T-cell (primary cell): ENCODE measurements at places on chromosomes 2 and 18.

DNA sequence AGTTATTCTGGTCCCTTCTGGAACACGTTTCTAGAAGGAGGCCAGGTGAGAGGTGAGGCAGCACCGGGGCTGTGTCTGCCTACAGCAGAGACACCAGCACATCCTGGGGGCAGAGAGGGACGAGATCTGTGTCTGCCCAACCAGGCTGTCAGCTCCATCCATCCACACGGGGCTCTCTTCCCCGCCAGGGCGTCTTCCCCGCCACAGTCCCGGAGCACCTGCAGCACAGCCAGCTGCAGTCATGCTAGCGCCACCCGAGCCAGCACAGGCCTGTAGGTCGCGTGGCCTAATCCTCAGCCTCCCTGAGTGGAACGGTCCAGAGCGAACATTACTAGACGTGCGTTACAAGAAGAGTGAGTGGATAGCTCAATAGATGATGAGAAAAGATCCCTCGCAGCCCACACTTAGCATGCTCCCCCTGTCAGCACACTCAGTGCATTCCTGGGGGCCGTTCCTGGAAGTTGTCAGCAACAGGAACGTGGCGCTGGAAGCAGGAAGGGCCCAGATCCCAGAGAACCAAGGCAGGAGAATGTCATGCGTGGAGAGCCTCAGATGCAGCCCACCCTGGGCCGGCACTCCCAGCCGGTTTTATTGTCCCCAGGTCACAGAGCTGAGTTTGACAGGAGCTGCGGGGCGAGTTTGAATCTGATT lies 179.0 kb downstream of the TWIST2 start:
- no peak for DNase-seq

- DNase-seq = no peak
Measured at GRCh38 chr18:75086494-75087034, 122.4 kb downstream of the PTGR3 start.

DNA sequence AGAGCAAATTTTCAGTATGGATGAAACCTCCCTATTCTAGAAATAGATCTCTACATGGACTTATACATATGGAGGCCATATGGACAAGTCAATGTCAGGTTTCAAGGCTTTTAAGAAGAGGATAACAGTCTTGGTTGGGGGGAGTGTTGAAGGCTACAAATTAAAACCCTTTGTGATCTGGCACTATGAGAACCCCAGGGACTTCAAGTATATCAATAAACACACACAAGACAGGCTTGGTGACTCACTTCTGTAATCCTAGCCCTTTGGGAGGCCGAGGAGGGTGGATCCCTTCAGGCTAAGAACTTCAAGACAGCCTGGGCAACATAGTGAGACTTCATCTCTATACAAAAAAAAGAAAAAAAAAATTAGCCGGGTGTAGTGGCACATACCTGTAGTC lies 127.2 kb upstream of the SP5 start:
- DNase-seq = no peak

DNA sequence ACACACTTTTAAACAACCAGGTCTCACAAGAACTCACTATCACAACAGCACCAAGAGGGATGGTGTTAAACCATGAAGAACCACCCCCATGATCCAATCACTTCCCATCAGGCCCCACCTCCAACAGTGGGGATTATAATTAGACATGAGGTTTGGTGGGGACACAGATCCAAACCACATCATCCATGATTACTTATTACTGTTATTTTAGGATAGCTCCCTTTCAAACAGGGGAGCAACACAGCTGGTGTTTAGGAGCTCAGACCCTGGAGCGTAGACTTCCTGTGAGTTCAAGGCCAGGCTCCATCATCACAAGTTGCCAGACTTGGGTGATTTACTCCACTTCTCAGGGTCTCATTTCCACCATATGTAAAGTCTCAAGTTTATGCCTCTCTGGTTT lies 382.7 kb downstream of the HRH4 start:
- DNase-seq = no peak

GRCh38 chr2:29618024-29618423 lies 303.4 kb downstream of the ALK start:
- no peak for DNase-seq

DNA sequence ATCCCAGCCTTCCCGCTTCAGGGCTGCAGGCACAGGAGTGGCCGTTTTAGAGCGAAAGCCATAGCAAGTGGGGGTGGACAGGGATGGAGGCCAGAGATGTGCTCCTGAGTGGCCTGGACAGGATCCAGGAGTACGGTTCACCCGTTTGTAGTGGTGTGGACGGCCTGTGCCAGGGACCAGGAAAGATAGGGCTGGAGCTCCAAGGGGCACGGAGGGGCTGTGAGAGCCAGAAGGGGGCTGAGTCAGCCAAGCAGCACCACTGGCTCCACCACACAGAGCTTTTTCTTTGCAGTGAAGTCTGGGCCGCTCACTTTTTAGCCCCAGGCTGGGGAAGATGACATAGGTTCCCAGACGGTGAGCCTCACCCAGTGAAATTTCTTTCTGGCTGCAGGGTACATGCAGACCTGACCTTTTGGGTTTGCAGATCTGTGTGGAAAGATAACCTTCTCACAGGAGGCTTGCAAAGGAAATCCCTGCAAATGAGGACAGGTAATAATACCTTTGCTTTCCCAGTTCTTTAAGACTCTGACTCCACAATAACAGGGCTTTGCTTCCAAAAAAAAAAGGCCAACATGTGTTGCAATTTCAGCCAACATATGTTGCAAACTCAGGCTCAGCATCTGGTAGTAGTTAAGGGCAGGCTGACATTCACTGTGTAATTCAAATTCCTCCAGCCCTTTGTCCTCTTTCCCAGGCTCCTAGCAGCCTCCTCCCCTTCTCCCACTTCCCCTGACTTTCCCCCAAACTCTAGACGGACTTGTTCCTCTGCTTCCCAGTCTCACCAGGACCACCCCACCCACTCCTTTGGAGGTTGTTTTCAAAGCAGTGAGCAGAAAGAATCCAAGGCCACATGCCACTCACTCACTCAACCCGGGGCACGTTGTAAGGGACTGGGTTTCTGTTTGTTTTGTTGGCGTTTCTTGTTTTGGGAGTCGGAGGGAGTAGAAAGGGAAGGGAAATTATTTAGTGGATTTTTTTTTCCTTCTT lies 20.3 kb upstream of the LAPTM4A start:
- no peak for DNase-seq

DNA sequence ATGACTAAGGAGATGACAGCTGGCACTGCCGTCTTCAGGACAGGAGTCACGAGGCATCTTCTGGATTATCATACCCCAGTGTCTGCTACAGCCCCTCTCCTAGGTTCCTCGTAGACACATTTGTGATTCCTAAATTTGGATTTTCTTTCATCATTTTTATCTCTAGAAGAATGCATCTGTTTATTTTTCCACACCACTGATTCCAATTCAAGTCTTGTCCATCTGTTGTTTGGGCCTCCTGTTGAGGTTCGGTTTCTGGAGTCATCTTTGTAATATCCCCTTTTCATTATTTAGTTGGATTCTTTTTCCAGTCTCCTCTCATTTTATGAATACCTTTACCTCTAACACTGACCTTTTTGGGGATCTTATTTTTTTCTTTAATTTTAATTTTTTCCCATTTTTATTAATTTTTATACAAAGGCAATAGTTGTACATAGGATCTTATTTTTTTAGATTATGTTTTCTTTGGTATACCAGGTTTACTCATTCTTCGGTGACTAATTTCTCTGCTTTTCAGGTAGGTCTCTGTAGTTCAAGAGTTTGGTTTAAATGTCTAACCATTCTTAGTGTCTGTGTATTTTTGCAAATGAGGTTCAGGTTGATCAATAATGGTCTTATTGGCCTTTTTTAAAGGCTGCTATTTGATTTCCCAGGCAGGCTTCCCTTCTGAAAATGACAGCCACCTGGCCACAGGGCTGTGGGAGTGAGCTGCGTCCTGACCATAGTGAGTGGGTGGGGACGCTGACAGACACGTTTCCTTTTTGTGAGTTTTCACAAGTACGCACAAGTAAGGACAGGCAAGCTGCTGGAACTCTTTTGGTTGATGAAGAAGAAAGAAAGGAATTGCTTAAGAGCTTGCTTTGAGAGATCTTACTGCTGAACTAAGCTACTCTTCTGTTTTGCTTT lies 34.5 kb downstream of the FARP2 start:
- no peak for DNase-seq

DNA sequence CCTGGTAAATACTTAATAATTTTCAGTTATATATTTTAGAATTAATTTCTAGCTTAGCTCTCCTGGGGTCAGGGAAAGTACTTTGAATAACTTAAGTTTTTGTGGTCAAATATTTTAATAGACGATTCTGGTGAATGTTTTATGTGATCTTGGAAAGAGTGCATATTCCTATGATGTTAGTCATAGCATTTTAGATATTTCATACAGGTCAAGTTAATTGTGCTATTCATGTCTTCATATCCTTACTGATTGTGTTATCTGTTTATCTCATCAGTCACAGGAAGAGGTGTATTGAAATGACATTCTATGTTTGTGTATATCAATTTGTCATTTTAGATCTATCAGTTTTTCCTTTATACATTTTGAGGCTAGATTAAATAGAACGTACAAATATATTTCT lies 576.2 kb downstream of the CPS1 start:
- DNase-seq = no peak

GRCh38 chr2:215644233-215644897 lies 208.5 kb upstream of the FN1 start:
- no peak for DNase-seq

- no peak for DNase-seq
Measured at GRCh38 chr2:146080925-146081324, 1561.0 kb upstream of the ZEB2 start.

- DNase-seq = no peak
Measured at GRCh38 chr2:160564591-160564990, 71.0 kb upstream of the RBMS1 start.

DNA sequence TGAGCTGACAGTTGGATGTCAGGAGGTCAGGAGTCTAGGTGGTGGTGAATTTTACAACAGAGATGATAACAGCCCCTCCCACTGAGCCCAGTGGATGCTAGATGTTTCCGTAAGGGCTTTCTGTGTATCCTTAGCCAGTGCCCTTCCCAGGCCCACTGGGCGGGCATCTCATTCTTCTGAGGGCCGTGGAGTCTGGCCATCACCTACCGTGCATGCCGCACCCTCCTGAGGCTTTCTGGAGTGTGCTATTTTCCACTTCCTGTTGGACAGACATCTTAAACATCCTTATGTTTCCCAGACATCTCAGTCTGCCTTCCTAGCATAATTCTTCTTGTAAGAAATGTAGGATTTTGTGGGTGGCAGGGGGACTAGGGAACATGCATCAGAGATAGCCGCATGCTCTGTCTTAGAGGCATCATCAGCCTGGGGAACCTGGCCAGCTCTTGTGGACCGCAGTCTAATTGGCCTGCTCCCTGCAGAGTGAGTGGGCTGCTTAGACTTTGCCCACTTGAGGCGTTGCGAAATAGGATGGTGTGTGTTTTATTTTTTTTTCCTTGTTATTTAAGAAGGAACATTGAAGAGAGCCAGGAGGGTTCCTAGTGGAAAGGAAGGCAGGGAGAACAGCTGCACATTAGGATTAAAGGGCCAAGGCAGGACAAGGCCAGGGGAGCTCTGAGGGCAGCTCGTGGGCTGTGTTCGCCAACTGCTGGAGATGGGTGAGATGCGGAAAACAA lies 135.8 kb downstream of the SH3RF3 start:
- no peak for DNase-seq

- no peak for DNase-seq
Measured at GRCh38 chr2:100749771-100750542, 70.0 kb upstream of the NPAS2 start.

DNA sequence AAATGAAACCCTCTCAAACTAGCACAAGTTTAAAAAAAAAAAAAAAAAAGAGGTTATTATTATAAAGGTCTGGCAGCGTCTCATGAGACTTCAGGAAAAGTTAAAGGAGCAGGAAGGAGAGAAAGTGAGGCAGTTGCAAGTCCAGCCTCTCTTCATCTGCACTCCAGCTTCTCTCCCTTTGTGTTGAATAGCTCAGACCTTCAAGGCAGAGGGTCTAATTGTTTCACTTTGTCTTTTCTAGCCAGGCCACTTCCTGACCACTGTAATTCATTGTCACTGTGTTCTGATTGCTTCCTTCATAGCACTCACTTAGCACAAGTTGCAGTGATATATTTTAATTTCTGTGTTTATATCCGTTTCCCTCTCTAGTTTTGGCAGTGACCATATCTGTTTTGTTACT lies 99.9 kb downstream of the SPATS2L start:
- DNase-seq = no peak

GRCh38 chr2:205259121-205259520 lies 423.2 kb upstream of the NRP2 start:
- no peak for DNase-seq

DNA sequence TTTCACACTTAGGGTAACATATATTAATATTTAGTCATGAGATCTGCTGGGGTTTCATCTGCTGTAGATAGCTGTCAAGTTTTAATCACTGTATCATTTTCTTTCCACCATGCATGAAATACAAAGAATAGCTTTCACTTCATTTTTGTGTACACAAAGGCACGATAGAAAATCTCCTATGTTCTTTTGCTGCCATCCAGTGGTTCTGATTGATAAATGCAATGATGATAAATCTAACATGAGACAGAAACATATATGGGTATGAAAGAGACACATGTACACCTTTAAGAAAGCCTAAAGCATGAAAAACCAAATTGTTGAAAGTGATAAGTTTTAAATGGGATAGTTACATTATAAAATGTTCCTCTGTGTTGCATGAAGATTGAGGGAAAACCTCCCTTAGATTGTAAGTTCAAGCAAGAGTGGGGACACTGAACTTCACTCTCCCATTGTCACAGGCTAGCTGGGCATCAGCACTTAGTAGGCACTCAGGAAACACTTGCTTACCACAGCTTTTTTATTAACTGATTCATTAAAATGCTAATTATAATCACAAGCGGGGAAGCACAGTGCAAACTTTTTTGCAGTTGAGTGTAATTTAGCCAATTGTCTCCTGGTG lies 31.2 kb downstream of the C1D start:
- DNase-seq = no peak

DNA sequence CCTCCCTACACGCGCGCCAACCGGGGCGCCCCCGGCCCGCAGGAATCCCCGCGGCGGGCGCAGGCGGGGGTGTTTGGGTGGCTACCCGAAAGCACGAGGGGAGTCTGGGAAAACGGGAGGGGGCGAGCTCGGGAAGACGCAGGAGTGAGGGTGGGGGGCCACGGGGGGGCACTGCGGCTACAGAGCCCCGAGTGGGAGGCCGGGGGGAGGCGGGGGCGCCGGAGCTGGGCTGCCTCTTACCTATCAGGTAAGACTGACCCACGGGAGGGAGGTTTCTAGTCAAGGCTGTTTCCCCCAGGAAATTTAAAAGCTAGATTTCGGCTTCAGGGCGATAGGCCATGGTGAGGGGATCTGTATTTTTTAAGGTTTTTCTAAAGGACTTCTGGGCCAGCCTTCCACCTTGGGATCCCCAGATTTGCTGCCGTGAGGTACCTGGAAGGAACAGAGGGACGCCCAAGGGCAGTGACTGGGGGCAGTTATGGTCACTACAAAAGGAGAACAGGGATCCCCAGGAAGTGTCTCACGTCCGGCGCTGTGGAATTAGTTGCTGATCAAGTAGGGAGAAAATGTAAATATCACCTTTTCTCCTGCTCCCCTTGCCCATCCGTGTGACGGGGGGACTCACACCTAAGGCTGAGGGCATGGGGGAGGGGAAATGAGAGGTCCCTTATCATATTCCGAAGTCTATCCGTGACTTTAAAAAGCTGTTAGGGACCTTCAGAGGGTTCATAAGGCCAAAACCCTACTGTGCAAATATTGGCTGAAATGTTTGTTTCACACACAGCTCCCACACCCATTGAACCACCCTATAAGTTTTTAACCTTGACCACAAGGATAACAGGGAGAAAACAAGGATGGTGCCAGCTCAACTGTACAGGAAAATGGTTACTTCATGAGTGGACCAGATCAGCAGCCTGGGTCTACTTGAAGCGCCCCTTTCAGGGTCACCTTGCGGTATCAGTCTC lies 638 bp upstream of the IRS1 start:
- DNase-seq = no peak

GRCh38 chr2:232658217-232658785 lies 24.9 kb downstream of the EFHD1 start:
- no peak for DNase-seq
